ENCODE measurements at places on chromosomes 2 and 18.

DNA sequence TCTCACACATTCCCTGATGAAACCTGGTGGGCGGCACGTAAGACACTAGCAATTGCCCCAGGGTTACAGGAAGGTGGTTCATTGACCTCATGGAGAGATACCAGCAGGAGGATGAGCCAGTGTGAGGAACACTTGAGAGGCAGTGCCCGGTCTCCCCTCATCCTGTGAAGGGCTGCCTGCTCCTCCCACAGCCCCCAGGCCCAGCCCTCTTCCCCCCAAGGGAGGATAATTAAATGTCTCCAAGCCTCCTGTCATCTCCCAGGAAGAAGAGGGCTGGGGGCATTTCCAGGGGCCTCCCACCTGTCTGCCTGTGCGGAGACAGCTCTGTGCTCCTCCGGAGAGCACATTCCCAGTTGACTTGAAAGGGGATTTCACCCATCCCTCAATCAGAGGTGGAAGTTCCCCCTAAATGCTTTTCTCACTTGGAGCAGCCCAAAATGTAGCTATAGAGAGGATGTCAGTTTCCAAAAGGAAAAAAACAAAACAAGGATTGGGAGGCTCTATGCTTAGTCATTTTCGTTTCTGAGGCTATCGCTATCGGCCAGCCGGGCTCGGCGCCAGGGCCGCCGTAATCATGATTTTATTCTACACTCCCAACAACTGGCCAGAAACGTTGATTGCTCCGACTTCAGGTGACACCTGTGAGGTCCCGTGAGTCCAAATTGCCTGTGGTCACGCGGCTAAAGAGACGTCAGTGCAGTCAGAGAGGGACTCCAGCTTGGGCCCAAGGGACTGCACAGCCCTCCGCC lies 7.1 kb downstream of the KCNF1 start:
- DNase-seq: no peak

DNA sequence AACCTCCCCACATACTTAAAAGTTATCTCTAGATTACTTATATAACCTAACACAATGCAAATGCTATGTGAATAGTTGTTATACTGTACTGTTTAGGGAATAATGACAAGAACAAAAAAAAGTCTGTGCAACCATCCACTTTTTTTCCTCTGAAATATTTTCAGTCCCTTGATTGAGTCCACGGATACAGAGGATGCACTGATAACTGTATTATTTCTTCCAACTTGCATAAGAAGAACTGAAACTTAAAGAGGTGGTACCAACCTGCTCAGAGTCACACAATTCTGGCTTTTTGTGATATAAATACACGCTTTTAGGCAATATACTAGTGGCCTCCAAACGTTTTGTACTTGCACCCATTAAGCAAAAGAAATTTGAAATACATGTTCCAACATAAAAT lies 1.4 kb downstream of the SMC6 start:
- DNase-seq: no peak

DNA sequence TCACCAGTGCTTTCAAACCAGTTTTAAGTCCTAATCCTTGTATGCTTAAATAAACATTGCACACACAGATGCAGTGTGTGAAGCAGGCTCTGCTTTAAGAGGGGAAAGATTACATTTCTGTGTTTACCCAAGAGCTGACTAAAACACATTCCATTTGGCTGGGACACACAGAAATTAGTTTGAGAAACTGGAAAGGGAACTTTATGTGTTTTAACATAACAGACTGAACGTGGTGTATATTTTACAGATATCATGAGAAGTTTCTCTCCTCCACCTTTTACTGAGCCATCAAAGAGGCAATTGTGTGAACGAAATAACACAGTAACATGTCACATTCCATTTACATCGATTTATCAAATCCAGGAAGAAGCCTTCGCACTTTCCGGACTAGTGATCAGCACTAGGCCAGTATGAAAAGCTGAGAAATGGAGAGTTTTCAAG lies 121.8 kb downstream of the MAIP1 start:
- no peak for DNase-seq

GRCh38 chr2:149017116-149017985 lies 21.1 kb upstream of the LYPD6B start:
- DNase-seq: peak; percentile 87

GRCh38 chr2:136162438-136162837 lies 44.5 kb upstream of the CXCR4 start:
- DNase-seq: no peak

DNA sequence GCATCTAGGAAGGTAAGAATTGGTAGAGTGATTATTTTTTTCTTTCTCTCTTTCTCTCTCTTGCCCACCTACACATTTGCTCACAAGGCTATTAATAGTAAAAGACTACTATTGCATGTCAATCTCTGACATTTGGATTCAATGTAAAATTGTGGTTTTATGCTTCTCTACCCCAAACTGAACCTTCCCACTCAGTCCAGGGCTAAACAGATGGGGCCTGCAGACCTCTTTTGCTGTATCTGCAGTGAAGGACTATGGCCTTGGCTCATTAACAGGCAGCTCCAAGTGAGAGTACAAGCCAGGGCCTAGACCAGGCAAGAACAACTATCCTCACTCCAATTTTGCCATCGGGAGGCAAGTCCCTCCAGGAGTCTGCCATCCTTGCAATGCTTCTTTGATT lies 68.3 kb upstream of the ARL4C start:
- DNase-seq: no peak

DNA sequence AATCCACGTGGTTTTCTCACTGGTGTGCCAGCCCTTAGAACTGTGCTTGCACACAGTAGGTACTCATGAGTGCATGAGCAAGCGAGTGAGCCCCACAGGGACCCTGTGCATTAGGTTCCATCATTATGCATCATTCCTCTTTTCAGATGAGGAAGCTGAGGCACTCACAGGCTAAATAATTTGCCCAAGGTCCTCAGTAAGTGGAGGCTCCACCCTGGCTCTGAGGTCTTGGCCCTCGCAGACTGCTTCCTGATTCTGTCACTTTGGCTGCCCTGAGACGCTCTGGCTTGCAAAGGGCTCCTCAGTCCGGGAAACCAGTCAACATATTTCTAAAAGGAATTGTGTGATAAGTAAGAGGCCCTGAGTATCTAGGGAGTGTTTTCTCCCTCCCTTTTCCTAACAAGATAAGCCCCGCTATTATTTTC lies 71.7 kb downstream of the IL1R2 start:
- DNase-seq: no peak

DNA sequence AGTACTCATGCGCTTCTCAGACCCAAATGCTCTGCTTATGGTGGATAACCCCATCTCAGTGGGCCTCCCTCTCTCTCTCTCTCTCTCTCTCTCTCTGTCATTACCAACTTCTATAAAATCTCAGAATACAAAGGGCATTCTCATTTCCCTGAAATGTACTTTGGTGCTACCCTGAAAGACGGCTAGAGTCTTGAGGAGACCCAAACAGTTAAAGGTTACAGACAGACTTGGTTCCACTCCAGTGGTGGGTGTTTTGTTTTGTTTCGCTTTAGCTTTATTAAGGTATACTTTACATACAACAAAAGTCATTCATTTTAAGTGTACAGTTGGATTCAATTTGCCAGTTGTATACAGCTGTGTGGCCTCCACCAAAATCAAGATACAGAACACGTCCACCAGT lies 60.9 kb downstream of the BCL11A start:
- DNase-seq: no peak

- DNase-seq: no peak
Measured at GRCh38 chr2:120423167-120423943, 77.4 kb downstream of the INHBB start.

DNA sequence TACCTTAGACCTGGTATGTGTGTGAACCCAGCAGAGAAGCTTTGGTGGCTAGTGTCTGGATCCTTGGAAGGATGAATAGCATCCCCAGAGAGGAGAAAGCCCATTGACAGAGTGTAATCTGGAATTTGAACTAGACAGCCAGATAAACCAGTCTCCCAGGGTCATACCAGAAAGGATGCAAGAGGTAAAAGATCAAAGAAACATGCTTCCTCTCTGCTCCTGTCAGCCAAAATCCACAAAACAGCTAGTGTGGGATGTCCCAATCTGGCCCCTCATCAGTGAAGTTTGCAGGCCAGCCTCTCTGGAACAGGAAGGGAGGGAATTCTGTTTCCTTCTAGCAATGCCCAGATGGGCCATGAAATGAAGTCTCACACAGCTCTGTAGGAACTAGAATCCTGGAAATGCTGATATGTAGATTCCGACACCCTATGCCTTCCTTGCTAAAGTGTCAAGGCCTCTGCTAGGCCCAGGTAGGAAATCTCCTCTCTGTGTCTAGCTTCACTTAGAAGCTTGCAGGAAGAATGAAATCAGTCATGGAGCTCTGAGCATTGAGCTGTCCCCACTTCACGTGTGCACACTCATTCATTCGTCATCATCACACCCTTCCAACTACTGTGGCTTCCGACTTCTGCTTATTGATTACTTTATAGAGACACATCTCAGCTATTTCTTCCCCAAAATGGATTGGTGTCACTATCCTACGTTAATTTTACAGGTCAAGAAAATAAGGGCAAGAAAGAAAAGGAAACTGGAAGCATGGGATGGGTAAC lies 38.0 kb downstream of the EVA1A start:
- no peak for DNase-seq

GRCh38 chr2:88925770-88926462 lies 234.4 kb downstream of the RPIA start:
- no peak for DNase-seq

GRCh38 chr2:31365834-31366505 lies 48.6 kb downstream of the XDH start:
- no peak for DNase-seq

DNA sequence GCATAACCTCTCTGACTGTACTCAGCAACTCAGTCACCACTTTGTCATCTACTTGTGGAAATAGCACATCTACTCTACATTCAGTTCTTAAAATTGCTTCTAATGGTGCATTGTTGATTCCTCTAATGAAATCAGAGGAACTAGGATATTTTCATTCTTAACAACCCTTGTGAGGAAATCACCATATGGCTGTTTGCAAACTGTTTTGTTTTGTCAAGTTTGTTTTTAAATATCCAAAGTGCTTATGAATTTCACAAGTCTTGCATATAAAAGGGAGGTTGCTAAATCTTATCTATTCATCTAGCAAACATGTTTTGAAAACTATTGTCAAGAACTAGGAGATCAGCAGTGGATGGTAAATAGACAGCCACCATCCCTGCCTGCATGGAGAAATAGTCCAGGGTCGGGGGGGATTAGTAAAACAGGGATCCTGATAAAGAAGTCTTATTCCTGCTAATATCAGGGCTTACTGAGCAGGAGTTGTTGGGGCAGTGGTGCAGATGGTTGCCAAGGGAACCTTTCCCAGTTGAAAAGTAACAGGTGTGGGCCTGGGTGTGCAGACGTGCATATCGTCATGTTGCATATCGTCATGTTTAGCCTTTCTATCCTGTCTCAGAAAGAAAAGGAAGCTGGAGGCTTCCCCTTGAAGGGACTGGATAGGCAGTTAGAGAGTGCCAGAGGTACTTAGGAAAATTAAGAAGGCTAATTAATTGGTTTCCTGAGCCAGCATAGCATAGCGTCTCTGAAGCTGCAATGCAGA lies 7.5 kb upstream of the MYO3B start:
- DNase-seq: no peak

DNA sequence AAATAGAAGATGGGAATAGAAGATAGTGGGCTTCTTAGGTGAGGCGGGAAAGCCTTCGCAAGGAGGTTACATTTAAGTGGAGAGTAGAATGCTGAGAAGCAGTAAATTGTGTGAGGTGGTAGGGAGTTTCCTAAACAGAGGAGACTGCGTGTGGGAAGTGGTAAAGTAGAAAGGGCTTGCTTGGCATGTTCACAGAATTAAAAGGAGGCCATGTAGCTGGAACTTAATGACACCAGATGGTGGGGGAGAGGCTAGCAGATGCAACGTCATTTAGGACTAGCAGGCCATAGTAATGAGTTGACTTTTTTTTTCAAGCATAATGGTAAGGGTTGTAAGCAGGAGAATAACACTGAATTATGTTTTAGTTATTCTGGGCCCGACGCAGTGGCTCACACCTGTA lies 13.0 kb upstream of the RTN4 start:
- DNase-seq: no peak

DNA sequence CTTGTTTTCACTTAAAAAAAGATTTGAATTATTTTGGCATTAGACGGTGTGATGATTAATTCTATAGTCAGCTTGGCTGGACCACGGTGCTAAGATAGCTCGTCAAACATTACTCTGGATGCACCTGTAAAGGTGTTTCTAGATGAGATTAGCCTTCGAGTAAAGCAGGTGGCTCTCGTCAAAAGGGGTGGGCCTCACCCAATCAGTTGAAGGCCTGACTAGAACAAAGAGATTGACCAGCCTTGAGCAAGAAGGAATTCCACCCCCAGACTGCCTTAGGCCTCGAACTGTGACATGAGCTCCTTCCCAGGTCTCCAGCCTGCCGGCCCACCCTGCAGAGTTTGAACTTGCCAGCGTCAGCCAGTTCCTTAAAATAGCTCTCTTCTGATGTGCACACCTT lies 73.4 kb downstream of the TWIST2 start:
- no peak for DNase-seq

DNA sequence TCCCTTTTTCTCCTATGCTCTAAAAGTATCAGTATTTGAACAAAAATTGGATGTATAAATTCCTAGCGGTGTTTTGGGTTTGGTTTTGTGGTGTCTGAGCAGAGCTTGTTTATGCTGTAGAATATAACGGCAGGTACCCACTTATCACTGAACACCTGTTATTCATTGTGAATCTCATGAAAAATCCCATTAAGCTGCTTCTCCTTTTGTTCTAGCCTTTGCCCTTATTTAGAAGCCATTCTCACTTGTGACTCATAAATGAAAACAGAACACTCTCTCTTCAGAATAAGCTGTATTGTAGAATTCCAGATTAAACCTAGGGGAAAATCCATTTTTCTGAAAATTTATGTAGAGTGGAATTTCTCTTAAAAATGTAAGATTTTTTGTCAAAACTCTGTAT lies 104.0 kb downstream of the PRPF40A start:
- DNase-seq: no peak

GRCh38 chr2:35978218-35978617 lies 377.4 kb upstream of the CRIM1 start:
- no peak for DNase-seq

DNA sequence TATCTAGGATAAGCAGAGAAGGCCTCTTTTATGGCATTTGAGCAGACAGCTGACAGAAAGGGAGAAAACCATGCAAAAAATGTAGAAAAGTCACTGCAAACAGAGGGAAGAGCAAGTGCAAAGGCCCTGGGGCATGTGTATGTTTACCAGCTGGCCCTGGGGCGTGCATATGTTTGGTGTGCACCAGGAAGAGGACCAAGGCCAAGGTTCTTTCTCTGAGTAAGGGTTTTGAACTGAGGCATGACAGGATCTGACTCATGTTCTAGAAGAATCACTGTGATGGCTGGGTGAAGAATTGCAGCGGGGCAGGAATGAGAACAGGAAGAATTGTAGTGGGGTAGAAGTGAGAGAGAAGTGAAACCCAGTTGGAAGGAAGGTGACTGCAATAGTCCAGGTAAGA lies 69.6 kb downstream of the STEAP3 start:
- no peak for DNase-seq

All from activated CD8-positive, alpha-beta T cell treated with anti-CD3 and anti-CD28 coated beads for 36 hours (primary cell).